GM12892 (cell line): ENCODE measurements at places on chromosomes 6 and 20.

GRCh38 chr20:63152322-63153253 lies 63.3 kb downstream of the YTHDF1 start:
- DNase-seq = no peak

- DNase-seq = no peak
These were observed 16.1 kb upstream of the RIPOR2 start for GRCh38 chr6:24951811-24952299.

DNA sequence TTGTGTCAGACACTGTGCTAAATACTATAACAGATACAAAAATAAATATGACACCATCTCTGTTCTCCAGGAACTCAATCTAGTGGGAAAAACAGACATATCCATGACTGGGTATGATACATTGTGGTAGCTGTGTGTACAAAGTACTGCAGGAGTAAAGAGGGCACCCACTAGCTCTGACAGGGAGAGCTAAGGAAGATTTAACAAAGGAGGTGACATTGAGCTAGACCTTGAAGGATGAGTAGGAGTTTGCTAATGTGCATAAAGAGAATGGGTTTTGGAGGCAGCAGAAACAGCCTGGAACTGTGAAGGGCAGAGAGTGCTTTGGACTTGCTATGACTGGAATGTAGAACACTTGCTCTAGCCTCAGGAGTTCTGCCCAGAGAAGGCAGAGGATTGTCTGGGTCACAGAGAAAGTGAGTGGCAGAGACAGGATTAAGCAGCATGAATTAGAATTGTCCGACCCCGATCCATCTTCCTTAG lies 14.4 kb downstream of the MMP24 start:
- no peak for DNase-seq

GRCh38 chr6:43895656-43896328 lies 125.8 kb downstream of the VEGFA start:
- DNase-seq = no peak

- no peak for DNase-seq
These were observed 509.3 kb upstream of the CITED2 start for GRCh38 chr6:139883776-139884175.

- DNase-seq = no peak
These were observed 444.9 kb upstream of the SULF2 start for GRCh38 chr20:48230216-48230615.

DNA sequence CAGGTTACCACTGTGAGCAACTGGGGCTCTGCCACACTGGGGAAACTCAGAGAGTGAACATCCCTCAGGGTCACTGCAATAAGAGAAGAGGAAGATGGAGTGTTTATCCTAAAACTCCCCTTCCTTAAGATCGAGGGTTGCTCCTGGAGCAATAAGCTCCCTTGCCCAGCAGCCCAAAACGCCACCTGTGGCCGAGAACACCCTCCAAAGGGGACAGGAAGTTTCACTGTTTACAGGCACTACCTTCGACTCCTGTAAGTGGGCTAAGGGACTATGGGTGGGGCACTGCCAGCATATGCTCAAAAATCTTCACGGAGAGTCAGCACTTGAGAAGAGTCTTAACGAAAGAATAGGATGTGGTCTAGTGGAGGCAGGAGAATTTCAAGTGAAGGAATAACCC lies 132.5 kb downstream of the FAXC start:
- DNase-seq = no peak

- no peak for DNase-seq
These were observed 88.8 kb downstream of the INSM1 start for GRCh38 chr20:20456741-20457140.

DNA sequence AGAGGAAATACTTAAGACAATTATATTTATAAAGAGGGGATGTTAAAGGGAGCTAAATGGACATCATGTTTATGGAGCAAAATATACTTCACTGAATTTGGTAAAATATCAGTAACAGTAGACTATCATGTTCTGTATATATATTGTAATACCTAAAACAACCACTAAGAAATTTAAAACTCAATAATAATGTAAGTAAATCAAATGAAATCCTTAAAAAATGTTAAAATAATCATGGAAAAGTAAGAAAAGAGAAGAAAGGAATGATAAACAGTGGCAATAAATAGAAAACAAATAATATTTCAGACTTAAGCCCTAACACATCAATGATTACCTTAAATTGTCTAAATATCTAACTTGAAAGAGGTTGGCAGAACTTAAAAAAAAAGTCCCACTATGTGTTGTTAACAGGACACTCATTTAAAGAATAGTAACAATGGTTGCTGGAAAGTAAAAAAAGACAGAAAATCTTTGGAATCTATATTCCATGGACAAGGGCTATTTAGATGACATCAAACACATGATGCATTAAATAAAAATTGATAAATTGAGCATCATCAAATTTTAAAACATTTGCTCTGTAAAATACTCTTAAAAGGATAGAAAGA lies 842.2 kb upstream of the MAP3K7 start:
- no peak for DNase-seq

GRCh38 chr6:9594746-9595145 lies 820.1 kb downstream of the TFAP2A start:
- no peak for DNase-seq

GRCh38 chr20:25341716-25342680 lies 48.6 kb downstream of the ABHD12 start:
- DNase-seq = no peak
